NCI-H2029 treated with DMSO at 0.1 percent for 48 hours (cell line): ENCODE measurements at places on chromosomes 6 and 20.
A peak's percentile ranks its signal among the peaks of the same experiment; 100 is the strongest.

GRCh38 chr20:56630506-56631317, 1.6 kb downstream of the TFAP2C start:
- DNase-seq = no peak

- peak; percentile 71 for DNase-seq
Measured at GRCh38 chr6:119348096-119348747, 1.3 kb downstream of the MAN1A1 start.

GRCh38 chr6:72424476-72424875, 197.4 kb upstream of the KCNQ5 start:
- DNase-seq = no peak

DNA sequence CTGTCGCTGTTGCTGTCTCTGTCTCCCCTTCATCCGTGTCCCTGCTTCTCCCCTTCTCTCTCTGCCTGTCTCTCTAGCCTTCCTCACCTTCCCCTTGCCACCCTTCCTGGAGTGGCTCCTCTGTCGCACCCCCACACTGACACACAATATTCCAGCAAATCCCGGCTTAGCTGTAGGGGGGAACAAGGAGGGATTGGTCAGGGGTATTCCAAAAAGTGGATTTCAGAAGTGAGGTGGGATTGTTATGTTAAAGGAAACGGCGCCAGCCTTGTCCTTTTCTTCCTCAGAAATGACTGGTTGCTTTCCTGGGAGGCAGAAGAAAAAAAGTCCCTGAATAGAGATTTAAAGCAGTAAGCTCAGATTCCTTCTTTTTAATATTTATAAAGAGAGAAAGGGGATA, 76.3 kb upstream of the SIRPA start:
- DNase-seq = no peak

DNA sequence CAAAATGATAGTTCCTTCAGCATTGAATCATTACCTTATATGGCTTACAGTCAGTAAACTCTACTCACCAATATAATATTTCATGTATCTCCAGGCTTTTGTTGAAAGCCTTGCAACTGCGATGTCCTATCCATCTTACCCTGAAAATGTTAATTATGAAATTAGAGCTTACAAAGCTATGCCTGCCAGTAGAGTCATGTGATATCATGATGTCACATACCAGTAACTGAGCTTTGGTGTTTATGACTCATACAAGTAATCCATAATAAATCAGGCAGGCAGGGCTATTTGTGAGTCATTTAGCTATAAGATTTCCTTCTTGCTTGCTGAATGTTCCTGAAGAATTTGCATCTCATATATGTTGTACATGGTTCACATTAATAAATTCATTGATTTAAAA, 44.9 kb upstream of the FAM83B start:
- no peak for DNase-seq

- DNase-seq = no peak
Measured at GRCh38 chr6:57013521-57013926, 33.0 kb upstream of the KIAA1586 start.

DNA sequence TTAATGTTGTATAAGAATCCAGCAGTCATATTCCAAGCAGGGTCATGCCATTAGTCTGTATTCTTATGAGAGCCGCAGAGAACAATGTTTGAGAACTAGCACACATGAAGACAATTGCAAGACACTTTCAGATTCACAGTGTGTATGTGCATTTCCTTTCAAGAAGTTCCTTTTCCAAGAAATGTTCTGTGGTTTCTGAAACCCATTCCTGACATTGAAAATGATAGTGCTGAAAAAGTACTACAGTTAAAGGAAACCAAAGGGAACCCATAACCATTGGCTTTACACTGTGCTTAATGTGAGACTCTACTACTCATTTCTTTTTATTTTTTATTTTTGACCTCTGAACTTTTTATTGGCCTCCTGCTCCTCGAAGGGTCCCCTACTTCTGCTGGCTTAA, 4.2 kb upstream of the CALHM6 start:
- DNase-seq = no peak

DNA sequence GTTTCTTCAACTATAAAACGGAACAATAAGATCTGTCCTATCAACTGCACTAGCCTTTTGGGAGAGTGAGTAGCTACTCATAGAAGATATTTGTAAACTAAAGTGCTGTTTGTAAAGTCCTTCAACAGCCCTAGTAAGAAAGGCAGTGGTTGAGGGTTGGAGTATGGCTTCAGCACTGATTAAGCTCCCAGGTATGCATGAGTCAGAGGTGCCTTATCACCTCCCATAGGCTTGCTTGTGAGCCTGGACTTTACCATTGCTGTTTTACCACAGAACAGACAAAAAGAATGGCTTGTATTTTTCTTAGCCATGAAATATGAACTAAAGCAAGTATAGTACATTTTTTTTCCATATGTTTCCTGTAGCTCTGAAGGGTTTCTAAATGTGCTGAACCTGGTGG, 44.1 kb downstream of the SAMD3 start:
- DNase-seq = no peak

DNA sequence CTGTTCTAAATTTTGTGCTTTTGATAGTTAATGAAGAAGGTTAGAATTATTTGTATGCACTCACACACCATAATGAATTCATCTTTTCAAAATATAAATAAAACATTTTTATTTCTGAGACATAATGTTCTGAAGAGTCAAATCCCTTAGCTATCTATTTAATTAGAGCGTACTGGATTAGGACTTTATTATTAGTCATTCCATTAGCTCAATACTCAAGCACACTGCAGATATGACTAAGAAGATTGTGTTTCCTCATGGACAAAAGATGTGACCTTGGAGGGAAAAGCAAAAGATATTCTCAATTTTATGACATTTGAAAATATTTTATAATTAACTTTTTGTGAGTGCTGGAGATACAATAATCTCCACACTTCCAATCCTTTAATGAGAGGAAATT, 666.4 kb downstream of the CD109 start:
- no peak for DNase-seq

DNA sequence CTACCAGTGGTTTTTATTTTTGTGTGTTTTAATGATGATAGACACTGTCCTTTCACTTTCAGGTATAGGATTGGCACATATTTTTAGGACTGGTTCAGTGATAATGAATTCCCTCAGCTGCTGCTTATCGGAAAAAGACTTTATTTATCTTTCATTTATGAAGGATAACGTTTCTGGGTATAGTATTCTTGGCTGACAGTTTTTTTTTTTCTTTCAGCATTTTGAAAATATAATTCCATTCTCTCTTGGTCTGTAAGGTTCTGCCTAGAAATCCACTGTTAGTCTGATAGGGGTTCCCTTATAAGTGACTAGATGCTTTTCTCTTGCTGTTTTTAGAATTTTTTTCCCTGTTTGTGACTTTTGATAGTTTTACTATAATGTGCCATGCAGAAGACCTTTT, 313.1 kb downstream of the TENT5A start:
- DNase-seq = no peak

- no peak for DNase-seq
Measured at GRCh38 chr20:33585413-33585812, 76.7 kb upstream of the C20orf144 start.

- DNase-seq = no peak
Measured at GRCh38 chr6:105058846-105059245, 101.9 kb downstream of the LIN28B start.

- no peak for DNase-seq
Measured at GRCh38 chr6:160742090-160742489, 40.0 kb downstream of the PLG start.

- DNase-seq = no peak
Measured at GRCh38 chr6:137282254-137282653, 63.1 kb upstream of the IFNGR1 start.

GRCh38 chr6:53728570-53729194, 63.1 kb upstream of the KLHL31 start:
- DNase-seq = peak; percentile 33

DNA sequence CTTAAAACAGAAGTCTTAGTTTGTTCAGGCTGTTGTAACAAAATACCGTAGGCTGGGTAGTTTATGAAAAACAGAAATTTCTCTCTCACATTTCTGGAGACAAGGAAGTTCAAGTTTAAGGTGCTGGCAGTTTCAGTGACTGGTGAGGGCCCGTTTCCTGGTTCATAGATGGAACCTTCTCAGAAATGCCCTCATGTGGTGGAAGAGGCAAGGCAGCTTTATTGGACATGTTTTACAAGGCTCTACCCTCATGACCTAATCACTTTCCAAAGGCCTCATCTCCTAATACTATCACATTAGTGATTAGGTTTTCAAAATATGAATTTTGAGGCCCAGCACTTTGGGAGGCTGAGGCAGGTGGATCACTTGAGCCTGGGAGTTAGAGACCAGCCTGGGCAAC, 2.4 kb downstream of the HEBP2 start:
- no peak for DNase-seq

DNA sequence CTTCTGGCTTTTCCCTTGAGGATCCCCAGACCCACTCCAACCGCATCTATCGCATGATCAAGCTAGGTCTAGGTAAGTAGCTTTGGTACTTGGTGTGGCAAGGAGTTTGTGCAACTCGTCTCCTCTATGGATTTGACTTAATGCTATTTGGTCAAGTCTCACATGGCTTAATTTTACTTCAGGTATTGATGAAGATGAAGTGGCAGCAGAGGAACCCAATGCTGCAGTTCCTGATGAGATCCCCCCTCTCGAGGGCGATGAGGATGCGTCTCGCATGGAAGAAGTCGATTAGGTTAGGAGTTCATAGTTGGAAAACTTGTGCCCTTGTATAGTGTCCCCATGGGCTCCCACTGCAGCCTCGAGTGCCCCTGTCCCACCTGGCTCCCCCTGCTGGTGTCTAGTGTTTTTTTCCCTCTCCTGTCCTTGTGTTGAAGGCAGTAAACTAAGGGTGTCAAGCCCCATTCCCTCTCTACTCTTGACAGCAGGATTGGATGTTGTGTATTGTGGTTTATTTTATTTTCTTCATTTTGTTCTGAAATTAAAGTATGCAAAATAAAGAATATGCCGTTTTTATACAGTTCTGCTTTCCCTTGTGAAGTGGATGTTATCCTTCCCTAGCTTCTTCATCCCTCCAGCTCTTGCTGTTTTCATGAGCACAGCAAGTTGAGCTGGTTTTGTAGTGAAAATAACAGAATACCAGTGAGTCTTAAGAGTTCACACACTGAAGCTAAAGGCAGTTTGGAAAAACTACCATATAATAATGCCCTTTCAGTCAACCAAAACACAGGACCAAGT, 3.8 kb downstream of the SLC35B2 start:
- DNase-seq = peak; percentile 30

GRCh38 chr20:37342231-37343177, 3.4 kb upstream of the SRC start:
- DNase-seq = no peak

- DNase-seq = no peak
Measured at GRCh38 chr6:130183271-130184222, 39.2 kb downstream of the SAMD3 start.

DNA sequence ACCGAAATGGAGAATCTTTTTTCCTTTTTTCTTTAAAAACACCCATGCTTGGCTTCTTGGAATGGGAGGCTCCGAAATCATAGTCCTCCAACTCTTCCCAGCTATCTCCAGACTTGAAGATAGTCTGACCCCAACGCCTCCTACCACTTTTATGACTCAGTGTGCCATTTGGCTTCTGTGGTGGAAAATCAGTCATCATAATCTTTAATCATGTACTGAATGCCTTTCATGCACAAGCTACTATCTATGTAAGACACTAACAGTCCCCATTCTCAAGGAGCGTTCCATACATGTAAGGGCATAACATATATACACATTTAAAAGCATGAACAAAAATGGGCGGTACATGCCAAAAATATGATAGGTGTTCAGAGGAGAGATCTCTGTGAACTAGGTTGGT, 44.1 kb downstream of the TMEM14B start:
- no peak for DNase-seq

GRCh38 chr6:3966426-3966825, 112.5 kb downstream of the FAM217A start:
- DNase-seq = no peak

DNA sequence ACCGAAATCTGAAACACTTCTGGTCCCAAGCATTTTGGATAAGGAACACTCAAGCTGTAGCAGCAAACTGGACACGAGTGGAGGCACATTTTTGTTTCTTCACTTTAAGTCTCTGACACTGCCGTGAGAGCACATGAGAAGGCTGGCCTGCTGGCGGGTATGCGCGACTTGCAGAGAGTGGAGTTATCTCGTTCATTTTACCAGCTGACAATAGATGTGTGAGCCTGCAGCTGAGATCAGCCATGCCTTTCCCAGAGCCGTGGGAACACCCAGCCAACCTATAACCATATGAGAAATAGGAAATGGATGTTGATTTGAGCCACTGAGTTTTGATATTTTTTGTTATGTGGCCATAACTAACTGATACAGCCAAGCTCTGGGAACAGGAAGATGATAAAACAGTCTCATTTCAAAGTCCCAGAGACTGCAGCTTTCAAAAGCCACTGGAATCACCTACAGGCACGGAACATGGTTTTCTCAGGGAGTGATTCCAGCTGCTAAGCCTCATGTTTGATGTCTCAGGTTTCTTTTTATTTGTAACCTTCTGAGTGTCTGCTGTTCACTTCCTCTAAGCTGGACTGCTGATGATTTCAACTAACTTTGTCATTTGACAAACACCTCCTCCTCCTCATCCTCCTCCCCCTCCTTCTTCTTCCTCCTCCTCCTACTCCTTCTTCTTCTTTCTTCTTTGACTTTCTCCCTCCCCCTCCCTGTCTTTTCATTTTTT, 28.6 kb upstream of the LAMP5 start:
- no peak for DNase-seq

DNA sequence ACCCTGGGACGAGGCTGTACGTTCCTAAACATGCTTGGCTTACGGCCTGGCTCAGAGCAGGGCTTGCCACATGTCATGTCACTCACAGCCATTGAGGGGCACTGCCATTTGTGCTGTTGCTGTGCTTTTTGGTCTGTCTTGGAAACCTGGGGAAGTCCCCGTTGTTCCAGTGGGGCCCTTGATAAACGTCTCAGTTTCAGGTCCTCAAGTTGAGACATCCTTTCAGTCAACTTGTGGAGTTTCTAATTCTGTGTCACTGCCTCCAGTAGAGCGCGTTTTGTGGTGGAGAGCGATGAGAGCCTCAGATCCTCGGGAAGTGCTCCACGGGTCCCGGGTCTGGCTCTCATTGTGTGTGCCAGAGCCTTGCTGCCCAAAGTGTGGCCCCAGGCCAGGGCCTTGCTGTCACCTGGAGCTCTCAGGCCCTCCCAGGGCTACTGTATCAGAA, 43.0 kb upstream of the CCR6 start:
- DNase-seq = no peak
